Aorta (tissue), 5 donors: ENCODE measurements at places on chromosomes 1 and 21.

DNA sequence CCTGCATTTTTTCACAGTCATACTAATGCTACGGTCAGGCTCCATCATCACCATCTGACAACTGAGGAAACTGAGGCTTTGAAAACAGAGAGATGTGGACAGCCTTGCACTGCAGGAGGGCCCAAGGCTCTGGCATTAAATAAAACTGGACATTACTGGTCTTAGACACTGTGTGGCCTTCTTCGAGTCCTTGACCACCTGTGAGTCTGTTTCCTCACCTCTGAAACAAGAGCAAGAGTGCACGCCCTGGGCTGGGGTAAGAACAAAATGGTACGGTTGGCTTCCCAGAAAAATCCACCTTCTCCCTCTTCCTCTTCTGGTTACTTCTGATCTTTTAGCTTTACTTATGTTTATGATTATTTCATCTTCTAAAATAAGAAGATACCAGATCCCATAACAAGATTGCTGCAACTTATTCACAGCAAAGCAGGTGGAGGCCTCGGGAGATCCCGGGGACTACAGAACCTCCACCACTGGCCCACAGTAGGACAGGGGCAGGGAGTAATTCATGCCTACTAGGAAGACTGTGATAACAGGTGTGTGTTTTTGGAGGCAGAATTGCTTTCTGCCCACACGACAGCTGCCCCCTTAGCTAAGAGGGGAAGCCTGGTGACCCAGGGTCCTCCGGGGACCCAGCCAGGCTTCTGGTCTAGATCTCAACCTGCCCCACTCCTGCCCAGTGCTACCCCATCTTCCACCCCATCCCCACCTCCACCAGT lies 156.4 kb upstream of the EDN2 start:
- peak; percentile 38 for DNase-seq
- no peaks in the 10 kb centered on the region for H3K36me3 ChIP-seq
- no peak overlapping the region for H3K27ac ChIP-seq
- no peaks in the 10 kb centered on the region for H3K4me1 ChIP-seq

- DNase-seq: no peak
- no peak overlapping the region for H3K27ac ChIP-seq
- no peaks in the 10 kb centered on the region for H3K36me3 ChIP-seq
- no peak overlapping the region for H3K4me3 ChIP-seq
Observed at GRCh38 chr1:93007941-93008577, 46.8 kb upstream of the DIPK1A start.

- H3K4me3 ChIP-seq: no peak overlapping the region
- no peaks in the 10 kb centered on the region for H3K4me1 ChIP-seq
- H3K27ac ChIP-seq: no peak overlapping the region
- H3K27me3 ChIP-seq: no peaks in the 10 kb centered on the region
- no peaks in the 10 kb centered on the region for H3K36me3 ChIP-seq
Observed at GRCh38 chr1:14987829-14988603, 165.5 kb upstream of the TMEM51 start.

DNA sequence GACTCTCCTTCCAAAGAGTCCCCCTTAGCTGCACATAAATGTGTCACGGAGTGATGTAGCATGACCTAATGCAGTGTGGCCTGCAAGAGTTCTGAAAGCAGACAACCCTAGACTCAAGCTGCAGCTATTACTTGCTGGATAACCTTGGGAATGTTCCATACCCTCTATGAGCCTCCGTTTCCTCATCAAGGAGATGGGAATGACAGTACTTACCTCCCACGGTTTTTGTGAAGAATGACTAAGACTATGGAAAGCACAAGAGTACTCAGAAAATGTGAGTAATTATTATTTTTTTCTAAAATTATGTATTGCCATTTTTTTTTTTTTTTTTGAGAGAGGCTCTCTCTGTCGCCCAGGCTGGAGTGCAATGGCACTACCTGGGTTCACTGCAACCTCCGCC lies 3.0 kb downstream of the TTC39A start:
- no peaks in the 10 kb centered on the region for H3K27me3 ChIP-seq
- DNase-seq: no peak
- no peaks in the 10 kb centered on the region for H3K4me1 ChIP-seq
- H3K27ac ChIP-seq: no peak overlapping the region
- H3K36me3 ChIP-seq: no peaks in the 10 kb centered on the region

DNA sequence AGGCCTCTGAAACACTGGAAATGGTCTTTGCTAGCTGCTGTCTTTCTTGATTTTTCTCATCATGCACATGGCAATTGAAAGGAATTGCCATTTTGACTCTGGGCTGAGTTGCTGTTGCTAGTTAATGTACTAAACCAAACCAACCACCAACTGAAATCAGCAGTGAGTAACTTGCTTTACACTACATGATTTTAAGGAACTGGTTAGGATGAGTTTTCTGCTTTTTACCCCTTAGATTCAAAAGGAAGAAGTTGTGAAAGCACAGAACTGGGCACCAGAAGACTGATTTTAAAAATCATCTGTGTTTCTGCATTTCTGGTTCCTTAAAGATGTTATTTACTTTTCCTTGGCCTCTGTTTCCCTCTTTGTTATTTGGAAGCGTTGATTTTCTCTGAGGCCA lies 361.9 kb downstream of the HLX start:
- no peaks in the 10 kb centered on the region for H3K27me3 ChIP-seq
- H3K36me3 ChIP-seq: no peaks in the 10 kb centered on the region
- no peak overlapping the region for H3K27ac ChIP-seq
- H3K4me3 ChIP-seq: no peak overlapping the region

- no peak overlapping the region for H3K27ac ChIP-seq
- H3K36me3 ChIP-seq: no peaks in the 10 kb centered on the region
- no peak overlapping the region for H3K4me3 ChIP-seq
- no peaks in the 10 kb centered on the region for H3K4me1 ChIP-seq
Observed at GRCh38 chr1:23629708-23630290, 61.8 kb upstream of the RPL11 start.

- no peak for DNase-seq
- H3K27me3 ChIP-seq: no peaks in the 10 kb centered on the region
- H3K36me3 ChIP-seq: peaks cover 4% of the 10 kb centered on the region
- H3K4me3 ChIP-seq: no peak overlapping the region
Observed at GRCh38 chr1:37851782-37852210, 7.6 kb downstream of the MTF1 start.

- H3K4me3 ChIP-seq: no peak overlapping the region
- H3K4me1 ChIP-seq: no peaks in the 10 kb centered on the region
- no peaks in the 10 kb centered on the region for H3K27me3 ChIP-seq
- H3K36me3 ChIP-seq: no peaks in the 10 kb centered on the region
- H3K27ac ChIP-seq: no peak overlapping the region
Observed at GRCh38 chr1:41414716-41415306, 53.6 kb downstream of the FOXO6 start.

- H3K36me3 ChIP-seq: peaks cover 2% of the 10 kb centered on the region
- H3K4me3 ChIP-seq: no peak overlapping the region
- no peak for DNase-seq
Observed at GRCh38 chr1:40755067-40755466, 28.5 kb upstream of the KCNQ4 start.

- H3K36me3 ChIP-seq: no peaks in the 10 kb centered on the region
- no peak overlapping the region for H3K27ac ChIP-seq
- H3K4me1 ChIP-seq: no peaks in the 10 kb centered on the region
- no peak overlapping the region for H3K4me3 ChIP-seq
Observed at GRCh38 chr1:234234199-234234598, 139.1 kb upstream of the COA6 start.

DNA sequence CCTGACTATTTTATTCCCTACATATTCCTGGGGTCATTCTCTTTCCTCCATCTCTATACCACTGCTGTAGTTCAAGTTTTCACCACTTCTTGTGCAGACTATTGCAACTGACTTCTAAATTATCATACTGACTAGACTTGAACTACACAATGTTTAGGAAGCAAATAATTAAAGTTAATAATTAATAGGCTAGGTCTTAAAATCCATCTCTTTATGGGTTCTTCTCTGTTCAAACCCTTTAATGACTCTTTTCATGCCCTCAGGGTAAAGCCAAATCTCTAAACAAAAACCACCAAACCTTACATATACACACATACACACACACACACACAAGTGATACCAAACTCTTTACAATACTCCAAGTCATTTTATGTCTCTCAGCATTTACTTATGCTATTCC lies 22.3 kb upstream of the MOB3C start:
- peaks cover 3% of the 10 kb centered on the region for H3K4me1 ChIP-seq
- no peak for DNase-seq
- H3K27ac ChIP-seq: no peak overlapping the region

GRCh38 chr1:22721122-22721873 lies 10.7 kb downstream of the EPHB2 start:
- H3K27me3 ChIP-seq: no peaks in the 10 kb centered on the region
- DNase-seq: no peak
- no peaks in the 10 kb centered on the region for H3K4me1 ChIP-seq
- H3K27ac ChIP-seq: no peak overlapping the region
- no peaks in the 10 kb centered on the region for H3K36me3 ChIP-seq

- no peaks in the 10 kb centered on the region for H3K36me3 ChIP-seq
- no peak for DNase-seq
- H3K27me3 ChIP-seq: no peaks in the 10 kb centered on the region
- no peak overlapping the region for H3K4me3 ChIP-seq
Observed at GRCh38 chr1:215147024-215147423, 64.5 kb downstream of the KCNK2 start.

- no peaks in the 10 kb centered on the region for H3K27me3 ChIP-seq
- H3K4me1 ChIP-seq: no peaks in the 10 kb centered on the region
- no peaks in the 10 kb centered on the region for H3K36me3 ChIP-seq
- no peak overlapping the region for H3K4me3 ChIP-seq
- DNase-seq: no peak
Observed at GRCh38 chr1:2493691-2494322, 17.7 kb downstream of the PLCH2 start.
